ENCODE measurements at places on chromosomes 3 and 15. TPM values are rescaled to one million over a fixed set of nuclear protein-coding genes. Genes with fewer than 3 reads are reported as not detected.

The IMPG2 gene
- 0.20 TPM for total RNA-seq

The RAB6B gene
- 1.4 TPM for total RNA-seq

The TGM4 gene
- not detected for total RNA-seq

The GRK7 gene
- 0.20 TPM for total RNA-seq

The PPP1R2 gene
- 42.6 TPM for total RNA-seq

The PLSCR2 gene
- total RNA-seq, result not detected

The ZNF620 gene
- total RNA-seq, result 4.6 TPM

The XCR1 gene
- total RNA-seq, result not detected

The SKOR1 gene
- total RNA-seq, result 3.1 TPM

The CTXN2 gene
- not detected for total RNA-seq

DNA sequence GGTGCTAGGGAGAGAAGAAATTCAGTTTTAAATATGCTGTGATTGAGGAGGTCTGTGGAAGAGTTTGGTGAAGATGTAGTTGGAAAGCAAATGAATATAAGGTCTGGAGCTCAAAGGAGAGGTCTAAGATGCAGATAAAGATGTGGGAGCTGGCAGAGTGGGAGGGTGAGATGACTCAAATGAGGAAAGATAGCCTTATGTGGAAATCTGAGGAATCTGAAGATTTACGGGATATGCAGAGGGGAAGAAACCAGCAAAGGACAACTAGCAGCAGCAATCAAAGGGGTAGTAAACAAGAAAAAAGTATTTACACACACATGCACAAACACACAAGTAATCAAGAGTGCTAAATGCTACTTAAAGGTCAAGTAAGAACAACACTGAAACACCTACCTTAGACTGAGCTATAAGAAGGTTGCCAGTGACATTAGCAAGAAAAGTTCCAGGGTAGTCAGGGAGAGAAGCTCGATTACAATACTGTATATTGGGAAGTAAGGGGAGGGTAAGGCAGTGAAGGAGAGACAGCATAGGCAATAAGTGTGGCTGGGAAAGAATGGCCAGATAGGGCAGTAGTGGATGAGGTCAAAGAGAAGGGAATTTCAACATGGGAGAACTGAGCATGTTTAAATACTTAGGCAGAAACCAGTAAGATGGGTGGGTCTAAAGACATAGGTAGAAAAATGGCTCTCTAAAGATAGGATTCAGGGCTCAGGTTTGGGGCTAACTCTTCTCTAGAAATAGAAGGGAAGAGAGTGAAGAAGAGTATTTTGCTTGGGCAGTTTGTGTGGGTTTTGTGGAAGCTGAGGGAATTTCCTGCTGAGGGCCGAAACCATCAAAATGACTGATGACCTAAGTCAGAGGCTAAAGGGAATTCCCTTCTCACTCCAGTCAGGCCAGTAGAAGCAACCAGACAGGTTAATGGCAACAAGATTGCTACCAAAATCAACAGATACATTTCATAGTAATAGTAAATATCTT is 8.9 kb downstream of the CMTM6 start:
- H3K4me3 ChIP-seq, result no peak overlapping the region
- no peaks in the 10 kb centered on the region for H3K4me1 ChIP-seq
- DNase-seq, result no peak
- H3K27me3 ChIP-seq, result no peaks in the 10 kb centered on the region

- no peak overlapping the region for H3K27ac ChIP-seq
- DNase-seq, result no peak
- no peaks in the 10 kb centered on the region for H3K4me1 ChIP-seq
- no peaks in the 10 kb centered on the region for H3K27me3 ChIP-seq
Measured at GRCh38 chr3:132488151-132488550, 70.8 kb downstream of the DNAJC13 start.

- H3K4me3 ChIP-seq, result no peak overlapping the region
- H3K4me1 ChIP-seq, result no peaks in the 10 kb centered on the region
- no peak overlapping the region for H3K27ac ChIP-seq
- no peaks in the 10 kb centered on the region for H3K27me3 ChIP-seq
- DNase-seq, result no peak
- H3K36me3 ChIP-seq, result no peaks in the 10 kb centered on the region
Measured at GRCh38 chr3:54053211-54053610, 69.1 kb upstream of the CACNA2D3 start.

DNA sequence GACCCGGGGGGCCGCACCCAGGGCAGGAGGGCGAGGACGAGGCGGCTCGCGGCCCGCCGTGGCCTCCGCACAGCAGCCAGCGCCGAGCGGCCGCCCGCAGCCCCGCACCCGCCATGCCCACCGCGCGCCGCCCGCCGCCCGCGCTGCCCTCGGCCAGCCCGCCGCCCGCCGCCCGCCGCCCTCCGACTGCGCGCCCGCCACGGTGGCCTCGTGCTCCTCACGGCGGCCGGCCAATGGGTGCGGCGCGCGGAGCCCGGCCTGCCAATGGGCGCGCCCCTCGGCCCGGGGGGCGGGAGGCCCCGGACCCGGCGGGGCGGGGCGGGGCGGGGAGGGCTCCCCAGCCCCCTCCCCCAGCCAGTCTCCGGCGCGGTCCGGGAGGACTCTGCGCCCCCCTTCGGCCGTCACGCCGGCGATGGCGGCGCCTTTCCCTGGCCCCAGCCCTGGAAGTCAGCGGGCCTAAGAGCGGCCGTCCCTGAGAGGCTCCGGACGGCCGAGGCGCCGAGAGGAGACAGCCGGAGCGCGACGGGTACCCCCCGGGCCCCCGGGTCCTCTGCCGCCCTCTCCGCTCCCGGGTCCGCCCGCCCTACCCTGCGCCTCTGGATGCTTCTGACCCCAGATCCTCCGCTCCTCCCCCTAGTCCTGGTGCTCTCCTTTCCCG is at the start of gene NT5DC2:
Gene NT5DC2, minus strand, starts transcription at position 235 of the 658 bp plus-strand sequence. Its CDS starts 120 bp downstream, at position 115.
- peaks cover 7% of the 10 kb centered on the region for H3K4me1 ChIP-seq
- peak; percentile 86 for DNase-seq
- peaks cover 3% of the 10 kb centered on the region for H3K36me3 ChIP-seq

GRCh38 chr3:146221276-146221675 is 29.6 kb downstream of the PLSCR4 start:
- DNase-seq, result no peak
- no peaks in the 10 kb centered on the region for H3K27me3 ChIP-seq
- no peaks in the 10 kb centered on the region for H3K4me1 ChIP-seq
- no peak overlapping the region for H3K4me3 ChIP-seq

DNA sequence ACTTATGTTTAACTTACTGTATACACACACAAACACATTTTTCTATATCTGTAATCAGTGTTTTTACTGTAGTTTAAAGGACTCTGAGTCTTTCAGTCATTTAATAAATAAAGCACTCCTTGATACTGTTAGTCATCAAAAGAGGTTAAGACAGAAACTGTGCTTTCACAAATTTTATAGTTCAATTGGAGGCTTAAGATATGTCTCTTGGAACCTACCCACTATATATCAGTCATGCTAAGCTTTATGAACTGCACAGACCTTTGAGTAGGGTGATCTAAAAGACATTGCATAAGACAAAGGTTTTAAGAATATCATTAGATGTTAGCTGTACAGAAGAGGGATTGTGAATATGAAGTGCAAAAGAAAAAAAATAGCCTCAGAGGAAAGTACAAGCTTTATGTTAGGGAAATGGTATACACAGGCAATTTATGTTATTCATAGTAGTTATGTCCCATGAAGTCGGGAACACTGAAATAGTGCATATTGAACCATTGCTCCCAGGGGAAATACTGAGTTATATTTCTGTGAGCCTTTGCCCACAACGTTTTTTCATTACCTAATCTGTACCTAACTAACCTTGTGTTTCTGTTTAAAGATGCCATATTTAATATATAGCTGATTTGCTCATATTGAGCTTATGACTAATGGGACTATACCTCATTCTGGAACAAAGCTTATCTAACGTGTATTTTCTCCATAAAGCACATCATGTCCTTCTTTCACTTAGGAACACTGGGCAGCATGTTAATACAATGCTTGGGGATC is 19.7 kb downstream of the CHMP2B start:
- H3K36me3 ChIP-seq, result peaks cover 16% of the 10 kb centered on the region
- no peak for DNase-seq
- no peak overlapping the region for H3K27ac ChIP-seq
- no peaks in the 10 kb centered on the region for H3K4me1 ChIP-seq
- no peak overlapping the region for H3K4me3 ChIP-seq

- no peaks in the 10 kb centered on the region for H3K27me3 ChIP-seq
- no peak for DNase-seq
- H3K4me3 ChIP-seq, result peak overlapping the region; percentile 60
- no peaks in the 10 kb centered on the region for H3K36me3 ChIP-seq
Measured at GRCh38 chr15:43508991-43509659, 8.3 kb upstream of the MAP1A start.

GRCh38 chr3:192840143-192840836 is 77.4 kb downstream of the MB21D2 start:
- H3K4me3 ChIP-seq, result no peak overlapping the region
- no peak for DNase-seq
- H3K36me3 ChIP-seq, result no peaks in the 10 kb centered on the region
- no peak overlapping the region for H3K27ac ChIP-seq
- H3K4me1 ChIP-seq, result peaks cover 28% of the 10 kb centered on the region
- H3K27me3 ChIP-seq, result no peaks in the 10 kb centered on the region

DNA sequence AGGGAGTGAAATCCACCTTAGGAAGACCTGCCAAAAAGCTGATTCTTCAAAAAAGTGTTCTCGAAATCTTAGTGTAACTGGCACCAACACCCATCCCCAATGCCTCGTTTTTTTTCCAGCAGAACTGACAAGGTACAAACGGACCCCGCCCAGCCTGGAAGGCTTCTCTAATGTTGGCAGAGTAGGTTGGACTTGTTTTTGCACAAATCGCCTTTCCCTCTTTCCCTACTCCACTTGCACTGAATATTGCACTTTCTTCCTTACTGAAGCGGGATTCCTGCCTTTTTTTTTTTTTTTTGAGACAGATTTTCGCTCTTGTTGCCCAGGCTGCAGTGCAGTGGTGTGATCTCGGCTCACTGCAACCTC is 544 bp upstream of the TIMMDC1 start:
- H3K27ac ChIP-seq, result peak overlapping the region; percentile 74
- H3K4me3 ChIP-seq, result peak overlapping the region; percentile 84
- DNase-seq, result peak; percentile 16
- no peaks in the 10 kb centered on the region for H3K36me3 ChIP-seq
- H3K4me1 ChIP-seq, result peaks cover 4% of the 10 kb centered on the region
- no peaks in the 10 kb centered on the region for H3K27me3 ChIP-seq

- H3K27ac ChIP-seq, result no peak overlapping the region
- no peaks in the 10 kb centered on the region for H3K36me3 ChIP-seq
- no peak overlapping the region for H3K4me3 ChIP-seq
- H3K27me3 ChIP-seq, result no peaks in the 10 kb centered on the region
- H3K4me1 ChIP-seq, result no peaks in the 10 kb centered on the region
- no peak for DNase-seq
Measured at GRCh38 chr3:165056510-165056909, 21.8 kb downstream of the SI start.

- no peak overlapping the region for H3K27ac ChIP-seq
- H3K27me3 ChIP-seq, result no peaks in the 10 kb centered on the region
- peak overlapping the region; percentile 83 for H3K4me3 ChIP-seq
Measured at GRCh38 chr3:129603991-129604749, 2.3 kb downstream of the PLXND1 start.

DNA sequence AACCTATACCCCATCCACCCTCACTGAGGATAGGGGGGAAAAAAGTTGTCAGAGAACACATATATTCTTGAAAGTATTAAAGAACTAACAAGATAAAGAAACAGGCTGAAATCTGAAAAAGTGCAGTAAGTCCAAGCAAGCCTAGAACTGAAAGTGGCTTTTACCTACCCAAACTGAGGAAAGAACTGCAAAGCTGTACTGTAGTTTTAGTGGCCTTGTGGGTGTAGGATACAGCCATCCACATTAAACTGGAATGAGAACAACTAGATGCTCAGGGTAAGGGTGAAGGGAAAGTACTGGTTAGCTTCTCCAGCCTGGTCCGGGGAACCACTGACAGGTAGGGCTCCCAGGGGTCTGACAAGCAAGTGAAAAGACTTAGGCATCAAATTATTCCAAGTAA is 10.1 kb downstream of the UBP1 start:
- H3K4me1 ChIP-seq, result no peaks in the 10 kb centered on the region
- no peaks in the 10 kb centered on the region for H3K36me3 ChIP-seq
- no peak for DNase-seq
- no peaks in the 10 kb centered on the region for H3K27me3 ChIP-seq
- no peak overlapping the region for H3K27ac ChIP-seq

DNA sequence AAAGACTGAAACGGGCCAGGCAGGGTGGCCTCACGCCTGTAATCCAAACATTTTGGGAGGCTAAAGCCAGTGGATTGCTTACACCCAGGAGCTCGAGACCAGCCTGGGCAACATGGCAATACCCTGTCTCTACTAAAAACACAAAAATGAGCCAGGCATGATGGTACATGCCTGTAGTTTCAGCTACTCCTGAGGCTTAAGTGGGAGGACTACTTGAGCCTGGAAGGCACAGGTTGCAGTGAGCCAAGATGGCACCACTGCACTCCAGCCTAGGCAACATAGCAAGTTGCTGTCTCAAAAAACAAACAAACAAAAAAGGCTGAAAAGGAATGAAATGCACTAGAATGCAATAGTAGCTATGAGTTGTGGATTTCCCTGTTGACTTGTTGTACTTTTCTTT is 94.7 kb downstream of the STAG1 start:
- no peak overlapping the region for H3K27ac ChIP-seq
- H3K27me3 ChIP-seq, result no peaks in the 10 kb centered on the region
- no peak overlapping the region for H3K4me3 ChIP-seq
- H3K4me1 ChIP-seq, result peaks cover 7% of the 10 kb centered on the region
- H3K36me3 ChIP-seq, result no peaks in the 10 kb centered on the region

- H3K36me3 ChIP-seq, result no peaks in the 10 kb centered on the region
- H3K27me3 ChIP-seq, result no peaks in the 10 kb centered on the region
- H3K4me1 ChIP-seq, result 0 out of 2 replicates have a peak, but pooled peaks cover 5% of the 10 kb centered on the region
- no peak overlapping the region for H3K4me3 ChIP-seq
- H3K27ac ChIP-seq, result no peak overlapping the region
Measured at GRCh38 chr3:78496501-78496900, 1271.3 kb downstream of the ROBO1 start.

- H3K27ac ChIP-seq, result no peak overlapping the region
- DNase-seq, result no peak
- peaks cover 14% of the 10 kb centered on the region for H3K4me1 ChIP-seq
- no peak overlapping the region for H3K4me3 ChIP-seq
- H3K27me3 ChIP-seq, result no peaks in the 10 kb centered on the region
Measured at GRCh38 chr15:40498891-40499290, 28.1 kb downstream of the CHST14 start.

DNA sequence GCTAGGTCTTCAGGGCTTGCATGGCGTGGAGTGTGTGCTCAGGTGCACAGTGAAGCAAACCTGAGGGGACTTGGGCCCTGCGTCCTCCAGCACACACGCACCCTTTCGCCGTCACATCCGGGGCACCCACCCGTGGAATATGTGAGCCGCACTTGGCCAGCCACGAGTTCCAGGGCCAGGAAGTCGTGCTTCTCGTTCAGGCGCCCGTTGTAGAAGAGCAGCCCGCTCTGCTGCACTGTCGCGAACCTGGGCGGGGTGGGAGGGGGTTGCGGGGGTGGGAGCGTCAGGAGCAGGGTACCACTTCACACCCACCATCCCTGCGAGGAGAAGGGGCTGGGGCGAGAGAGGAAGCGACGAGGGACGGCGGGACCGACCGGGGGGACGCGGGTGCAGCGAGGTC is 7.1 kb downstream of the CELSR3 start:
- no peaks in the 10 kb centered on the region for H3K4me1 ChIP-seq
- no peak overlapping the region for H3K4me3 ChIP-seq
- no peak for DNase-seq
- no peaks in the 10 kb centered on the region for H3K27me3 ChIP-seq

All from SJCRH30 (cell line).